GM12864 (cell line): ENCODE measurements at places on chromosomes 3 and 15.

GRCh38 chr15:76286271-76286879 lies 24.9 kb downstream of the ETFA start:
- DNase-seq = peak; percentile 27

DNA sequence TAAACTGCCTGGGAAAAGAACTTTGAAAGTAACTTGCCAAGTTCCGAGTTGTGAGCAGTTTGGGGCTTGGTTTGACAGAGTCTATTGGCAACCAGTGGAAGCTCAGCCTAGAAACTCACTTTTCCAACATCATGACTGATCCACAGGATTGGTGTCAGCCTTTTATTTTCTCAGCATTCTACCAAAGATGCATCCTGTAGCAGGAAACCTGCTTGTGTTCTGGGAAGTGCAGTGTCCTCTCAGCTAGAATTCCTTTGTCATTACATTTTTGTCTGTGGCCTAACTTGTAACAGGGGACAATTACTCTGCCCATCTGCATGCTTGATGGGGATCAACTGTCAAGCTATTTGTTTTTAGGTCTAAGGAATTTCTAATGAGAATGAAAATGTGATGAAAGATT lies 116.7 kb upstream of the LMOD3 start:
- no peak for DNase-seq

DNA sequence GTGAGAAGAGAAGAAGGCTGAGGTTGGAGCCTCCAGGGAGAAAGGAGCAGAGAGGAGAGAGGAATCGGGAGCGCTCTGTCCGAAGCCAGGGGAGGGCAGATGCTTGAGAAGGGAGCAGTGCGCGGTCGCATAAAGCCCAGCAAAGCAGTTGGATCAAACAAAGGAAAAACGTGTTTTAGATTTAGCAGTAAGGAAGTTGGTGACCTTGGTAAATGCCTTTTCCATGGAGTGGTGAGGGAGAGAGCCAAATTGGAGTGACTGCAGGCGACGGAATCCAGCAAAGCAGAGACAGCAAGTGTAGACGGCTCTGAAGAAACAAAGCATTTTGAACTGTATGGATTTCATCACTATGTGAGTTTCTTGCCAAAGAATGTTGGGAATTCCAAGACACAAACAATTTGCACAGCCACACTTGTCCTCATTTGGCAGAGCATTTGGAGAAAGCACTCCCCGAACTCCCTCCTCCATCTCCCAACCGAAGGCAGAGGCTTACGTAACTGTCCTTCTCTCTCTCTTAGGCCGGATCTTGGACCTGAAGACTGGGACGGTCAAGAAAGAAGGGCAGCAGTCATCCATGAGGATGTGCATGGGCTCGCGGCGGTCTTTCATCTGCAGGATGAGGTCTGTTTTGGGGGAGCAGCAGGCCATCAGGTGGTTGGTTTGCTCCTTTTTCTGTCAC lies 103.6 kb downstream of the ARNT2 start:
- DNase-seq = no peak

DNA sequence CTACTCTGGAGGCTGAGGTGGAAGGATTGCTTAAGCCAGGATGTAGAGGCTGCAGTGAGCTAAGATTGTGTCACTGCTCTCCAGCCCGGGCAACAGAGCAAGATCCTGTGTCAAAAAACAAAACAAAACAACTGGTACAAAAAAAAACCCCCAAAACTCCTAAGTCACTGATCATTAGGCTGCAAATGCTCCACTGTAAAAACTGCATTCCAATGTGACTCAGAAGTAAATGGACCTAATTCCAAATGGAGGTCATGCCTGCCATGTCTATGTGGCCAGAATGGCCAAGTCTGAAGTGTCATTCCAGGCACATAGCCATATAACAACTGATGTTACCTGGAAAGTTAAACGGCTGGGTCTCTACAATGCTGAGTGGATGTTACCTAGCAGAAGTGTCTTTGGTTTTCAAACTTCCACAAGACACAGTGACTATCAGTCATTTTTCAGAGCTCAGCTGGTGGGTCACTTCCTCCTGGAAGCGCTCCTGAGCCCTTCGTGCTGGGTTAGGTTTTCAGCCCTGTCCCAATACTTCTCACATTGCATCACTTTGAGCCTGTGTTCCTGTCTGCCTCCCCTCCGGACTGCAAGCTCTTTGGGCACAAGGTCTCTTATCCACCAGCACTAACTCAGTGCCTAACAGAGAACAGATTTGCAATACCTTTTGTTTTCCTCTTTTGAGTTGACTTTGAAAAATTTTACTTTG lies 10.6 kb downstream of the FSTL1 start:
- no peak for DNase-seq

DNA sequence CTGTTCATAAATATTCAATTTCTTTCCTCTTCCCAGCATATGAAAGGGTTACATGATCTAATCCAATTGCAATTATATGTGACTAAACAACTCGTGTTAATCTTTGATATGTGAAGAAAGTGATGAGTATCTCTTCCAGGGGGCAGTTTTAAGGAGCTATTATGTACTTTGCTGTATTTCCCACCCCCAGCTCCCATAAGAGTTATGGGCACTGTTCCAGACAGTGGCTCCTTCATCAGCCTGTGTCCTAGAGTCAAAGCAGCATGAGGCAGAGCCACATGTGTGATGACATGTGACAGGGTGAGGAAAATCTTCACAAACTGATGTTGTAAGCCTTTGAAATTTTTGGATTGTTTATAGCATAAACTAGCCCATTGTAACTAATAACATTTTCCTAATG lies 315.4 kb downstream of the DIPK2A start:
- DNase-seq = no peak

- no peak for DNase-seq
Observed at GRCh38 chr15:91855684-91856489, 2.4 kb downstream of the SLCO3A1 start.

DNA sequence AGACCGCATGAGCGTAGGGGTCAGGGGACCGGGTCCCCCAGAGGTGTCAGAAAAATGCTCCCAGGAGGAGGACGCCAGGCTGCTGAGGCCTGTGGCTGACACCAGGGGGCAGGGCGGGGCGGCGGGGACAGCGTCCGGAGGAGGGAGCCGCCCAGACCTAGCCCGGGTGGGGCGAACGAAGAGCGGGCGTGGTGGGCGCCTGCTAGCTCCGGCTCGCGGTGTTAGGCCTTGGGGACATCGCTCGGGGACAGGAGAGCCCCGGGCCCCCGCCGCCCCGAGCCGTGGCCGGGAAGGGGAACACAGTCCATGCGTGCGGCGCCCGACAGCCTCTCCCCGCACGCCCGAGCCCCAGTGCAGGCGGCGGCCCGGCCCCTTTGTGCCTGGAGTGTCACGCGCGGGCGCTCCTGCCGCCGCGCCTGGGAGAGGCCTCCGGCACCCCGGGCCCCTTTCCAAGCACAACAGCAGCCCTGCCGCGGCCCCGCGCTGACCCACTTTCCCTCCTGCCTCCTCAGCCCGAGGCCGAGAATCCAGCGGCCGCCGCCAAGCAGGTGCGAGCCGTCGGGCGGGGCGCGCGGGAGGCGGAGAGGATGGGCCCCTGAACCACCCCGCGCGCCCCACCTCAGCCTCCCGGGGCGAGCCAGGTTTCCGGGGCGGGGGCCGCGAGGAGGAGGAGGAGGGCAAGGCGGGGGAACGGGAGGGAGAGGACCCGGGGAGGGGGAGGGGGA lies 111.0 kb upstream of the KLF13 start:
- DNase-seq = no peak

DNA sequence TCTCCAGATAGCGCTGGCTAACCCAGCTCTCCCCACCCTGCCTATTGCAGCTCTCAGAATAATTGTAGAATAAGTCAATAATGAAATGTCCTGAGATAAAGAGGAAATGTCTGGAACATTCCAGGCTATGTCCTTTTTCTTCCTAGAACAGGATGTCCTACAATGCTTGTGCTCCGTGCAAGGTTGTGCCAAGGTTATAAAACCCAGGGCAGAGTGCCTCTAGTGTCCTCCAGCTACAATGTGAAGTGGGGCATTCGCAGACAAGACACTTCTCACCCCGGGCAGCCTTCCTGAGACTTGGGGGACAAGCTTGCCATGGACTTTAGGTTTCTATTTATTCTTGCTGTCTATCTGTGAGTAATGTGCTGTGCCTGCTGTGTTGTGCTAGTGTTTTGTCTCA lies 900.6 kb downstream of the TUSC7 start:
- DNase-seq = no peak

DNA sequence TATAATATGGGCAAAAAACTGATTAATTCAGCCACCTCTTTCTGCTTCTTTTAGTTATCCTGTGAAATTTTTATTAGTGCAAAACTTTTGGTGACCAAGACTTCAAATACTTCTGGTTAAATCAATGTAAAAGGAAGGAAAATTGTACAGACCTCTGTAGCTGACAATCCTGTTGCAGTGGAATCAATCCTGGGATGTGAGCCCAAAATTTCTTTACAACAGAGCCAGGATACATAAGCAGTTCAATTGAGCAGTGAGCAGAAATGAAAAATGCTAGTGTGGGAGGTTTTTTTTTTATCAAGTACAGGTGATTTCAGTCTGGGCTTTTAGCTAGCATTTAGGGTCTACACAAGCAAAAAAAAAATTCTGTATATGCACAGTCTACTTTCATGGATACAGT lies 398.0 kb downstream of the OTOL1 start:
- DNase-seq = no peak

GRCh38 chr3:188400494-188401243 lies 246.7 kb downstream of the LPP start:
- DNase-seq = peak; percentile 60

DNA sequence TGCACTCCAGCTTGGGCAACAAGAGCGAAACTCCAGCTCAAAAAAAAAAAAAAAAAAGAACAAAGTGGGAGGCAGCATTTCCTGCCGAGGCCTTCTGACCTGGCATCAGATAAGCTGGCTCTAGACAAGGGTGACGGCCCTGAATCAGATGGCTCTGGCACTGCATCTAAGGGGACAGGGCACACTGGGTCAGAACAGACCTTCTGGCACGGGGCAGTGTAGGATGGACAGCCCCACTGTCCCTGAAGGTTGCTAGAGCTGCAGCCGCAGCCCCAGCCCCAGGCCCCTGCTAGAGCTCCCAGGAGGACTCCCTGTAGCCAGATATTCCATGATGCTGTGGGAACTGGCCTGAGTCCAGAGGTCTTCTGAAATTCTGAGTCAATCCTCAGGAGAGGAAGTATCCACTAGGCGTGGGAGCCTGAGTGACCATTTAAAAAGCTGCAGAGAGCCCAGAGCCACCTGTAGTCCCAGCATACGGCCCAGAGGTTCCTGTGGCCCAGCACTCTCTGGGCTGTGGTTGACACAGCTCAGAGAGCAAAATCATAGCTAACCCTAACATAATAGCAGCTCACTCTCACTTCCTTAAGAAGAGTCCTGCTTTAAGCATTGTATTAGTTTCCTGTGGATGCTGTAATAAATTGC lies 69.2 kb upstream of the MFGE8 start:
- DNase-seq = peak; percentile 57

DNA sequence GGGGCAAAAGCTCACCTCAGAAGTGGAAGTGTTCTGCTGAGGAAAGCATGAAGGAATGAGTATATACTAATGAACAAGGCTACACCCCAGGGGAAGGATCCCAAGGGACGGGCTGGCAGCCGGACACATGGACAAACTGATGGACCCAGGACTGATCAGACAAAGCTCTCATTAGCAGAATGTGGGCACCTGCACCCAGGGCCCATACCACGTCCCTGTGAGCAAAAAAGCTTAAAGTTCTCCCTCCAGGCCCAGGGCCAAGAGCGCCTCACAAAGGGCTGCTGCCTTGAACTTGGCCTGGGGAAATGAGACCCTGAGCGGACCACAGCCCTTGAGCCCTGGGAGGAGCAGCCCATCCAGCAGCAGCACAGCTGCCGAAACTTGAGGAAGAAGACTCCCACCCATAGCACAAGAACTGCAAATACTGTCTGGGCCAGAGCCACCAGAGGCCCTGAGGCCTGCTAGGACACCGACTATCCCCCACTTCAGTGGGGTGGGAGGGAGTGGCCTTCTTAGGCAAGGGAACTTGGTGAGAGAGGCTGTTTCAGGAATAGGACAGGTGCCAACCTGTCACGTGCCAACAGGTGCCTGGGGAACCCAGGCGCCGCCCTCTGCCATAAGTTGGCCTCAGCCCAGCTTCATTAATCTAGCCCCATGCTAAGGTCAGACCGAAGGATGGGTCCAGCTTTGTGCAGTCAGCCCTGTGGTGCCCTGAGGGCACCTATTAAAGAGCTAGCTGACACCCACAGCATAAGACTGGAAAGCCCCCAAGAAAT lies 2.3 kb upstream of the GMPPB start:
- DNase-seq = no peak

GRCh38 chr15:98150536-98150935 lies 190.0 kb downstream of the ARRDC4 start:
- DNase-seq = no peak

DNA sequence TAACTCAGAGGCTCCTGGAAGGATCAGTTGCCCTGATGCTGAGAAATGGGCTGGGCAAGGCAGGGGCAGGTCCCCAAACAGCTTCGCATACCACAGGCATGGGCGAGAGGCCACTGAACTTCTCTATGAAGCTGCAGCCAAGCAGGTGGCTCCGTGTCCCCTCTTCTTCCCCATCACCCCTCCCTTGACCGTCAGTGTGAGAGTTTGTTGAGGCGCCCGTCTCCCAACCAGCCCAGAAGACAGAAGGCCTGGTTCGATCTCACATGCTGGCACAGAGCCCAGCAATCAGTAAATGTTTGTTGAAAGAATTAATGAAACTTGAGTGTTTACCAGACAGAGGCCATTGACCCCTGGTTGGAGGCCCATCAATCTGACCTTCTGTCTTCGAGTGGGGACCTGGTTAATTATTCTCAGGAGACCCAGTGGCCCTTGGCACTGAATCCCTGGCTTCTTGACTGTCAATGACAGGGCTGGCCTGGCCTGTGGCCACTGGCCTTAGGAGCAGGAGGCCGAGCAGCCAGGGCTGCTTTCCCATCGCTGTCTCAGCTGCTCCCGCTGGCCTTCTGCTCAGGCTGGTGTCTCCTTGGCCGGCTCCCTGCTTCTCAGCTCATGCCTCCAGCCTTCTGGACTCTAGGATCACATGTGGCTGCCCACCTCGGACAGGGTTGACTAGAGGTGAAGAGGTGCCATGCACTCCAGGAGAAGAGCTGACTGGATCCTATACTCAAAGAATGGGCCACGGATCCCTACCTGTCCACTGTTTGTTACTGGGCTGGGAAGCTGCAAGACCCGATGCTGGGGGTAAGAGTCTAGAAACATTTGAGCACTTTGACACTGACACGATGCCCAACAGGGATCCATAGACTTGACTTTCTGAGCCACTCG lies 113.4 kb downstream of the ASB7 start:
- no peak for DNase-seq

GRCh38 chr3:25427942-25428788 lies at the start of gene RARB:
Gene RARB, plus strand, starts transcription at chr3:25428263. Its CDS starts 469 bp downstream, at chr3:25428732.
- no peak for DNase-seq

GRCh38 chr3:155426524-155427230 lies 133.2 kb upstream of the STRIT1 start:
- DNase-seq = no peak

DNA sequence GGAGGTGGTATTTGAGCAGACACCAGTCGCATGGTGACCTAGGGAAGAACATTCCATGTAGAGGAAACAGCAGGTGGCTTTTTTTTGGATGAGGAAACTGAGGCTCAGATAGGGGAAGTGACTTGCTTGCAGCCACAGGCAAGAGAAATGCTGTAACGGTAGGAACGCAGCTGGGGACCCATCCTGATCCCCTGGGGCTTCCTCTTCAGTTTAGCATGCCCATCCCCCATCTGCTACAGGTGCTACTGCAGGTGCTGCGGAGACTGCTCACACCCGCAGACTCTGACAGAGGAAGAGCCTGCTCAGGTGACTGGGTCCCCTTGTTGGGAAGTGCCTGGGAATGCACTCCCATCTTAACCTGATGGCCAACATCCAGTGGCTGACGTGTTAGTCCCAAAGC lies 55.4 kb upstream of the SEC13 start:
- DNase-seq = no peak

- DNase-seq = no peak
Observed at GRCh38 chr3:129528589-129529100, at the start of gene RHO. Gene RHO, plus strand, starts transcription at chr3:129528639. Its CDS starts 95 bp downstream, at chr3:129528734.

- DNase-seq = no peak
Observed at GRCh38 chr3:152359385-152360248, 90.9 kb downstream of the MBNL1 start.
